ENCODE measurements at places on chromosomes 2 and 18.

DNA sequence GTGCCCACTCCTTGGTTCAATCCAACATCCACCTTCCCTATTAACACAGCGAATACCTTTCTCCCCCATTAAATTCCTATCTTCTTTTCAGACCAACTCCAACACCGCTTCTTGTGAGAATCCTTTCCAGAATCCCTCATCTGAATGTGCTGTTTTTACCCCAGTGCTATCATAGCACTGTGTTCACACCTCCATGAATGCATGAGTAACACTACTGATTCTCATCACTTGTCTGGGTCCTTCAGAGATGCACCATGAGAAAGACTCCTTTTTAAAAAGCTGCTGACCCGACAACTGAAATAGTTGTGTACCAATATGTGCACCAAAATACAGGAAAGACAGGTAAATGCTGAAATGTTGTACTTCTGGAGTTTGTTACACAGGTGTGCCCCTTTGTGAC lies 18.8 kb downstream of the MGAT4A start:
- no peak for DNase-seq

GRCh38 chr2:98445683-98446581 lies 1.3 kb downstream of the INPP4A start:
- DNase-seq: no peak

- no peak for DNase-seq
Measured at GRCh38 chr2:71067567-71068217, 756 bp upstream of the NAGK start.

DNA sequence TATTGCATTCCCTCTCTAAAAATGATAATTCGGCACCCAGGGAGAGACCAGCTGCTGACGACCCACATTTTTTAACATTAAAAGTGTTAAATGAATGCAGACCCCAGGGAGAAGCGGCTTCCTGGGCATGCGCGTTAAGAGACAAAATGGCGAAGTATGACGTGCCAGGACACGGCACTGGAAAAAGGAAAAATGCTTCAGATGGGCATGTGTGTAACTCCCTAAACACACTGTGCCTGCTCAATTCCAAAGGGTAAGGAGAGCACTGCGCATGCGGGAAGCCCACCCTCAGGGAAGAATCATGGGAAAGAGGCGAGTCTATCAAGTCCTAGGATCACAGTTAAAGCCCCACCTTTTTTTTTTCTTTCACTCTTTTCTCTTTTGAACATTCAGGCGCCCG lies 58.1 kb downstream of the CYP26B1 start:
- no peak for DNase-seq

DNA sequence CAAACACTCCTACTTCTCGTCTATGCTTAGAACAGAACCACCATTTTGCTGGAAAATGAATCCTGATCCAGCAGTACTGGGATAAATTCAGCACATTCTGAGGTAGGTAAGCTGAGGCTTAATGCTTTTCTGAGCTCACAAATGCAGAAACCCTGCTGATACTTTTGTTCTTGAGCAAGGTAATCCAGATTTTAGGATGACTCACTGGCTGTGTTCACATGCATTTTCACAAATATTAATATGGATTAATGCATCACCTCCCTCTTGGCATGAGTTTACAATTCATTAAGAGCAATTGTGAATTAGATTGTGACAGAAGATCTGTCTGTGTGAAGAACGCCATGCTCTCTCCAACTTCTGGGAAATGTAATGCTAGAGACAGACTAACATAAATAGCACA lies 42.2 kb downstream of the RAD51AP2 start:
- DNase-seq: no peak

- no peak for DNase-seq
Measured at GRCh38 chr2:128641421-128642080, 322.9 kb upstream of the HS6ST1 start.

GRCh38 chr2:61833971-61834370 lies 19.9 kb downstream of the FAM161A start:
- no peak for DNase-seq

DNA sequence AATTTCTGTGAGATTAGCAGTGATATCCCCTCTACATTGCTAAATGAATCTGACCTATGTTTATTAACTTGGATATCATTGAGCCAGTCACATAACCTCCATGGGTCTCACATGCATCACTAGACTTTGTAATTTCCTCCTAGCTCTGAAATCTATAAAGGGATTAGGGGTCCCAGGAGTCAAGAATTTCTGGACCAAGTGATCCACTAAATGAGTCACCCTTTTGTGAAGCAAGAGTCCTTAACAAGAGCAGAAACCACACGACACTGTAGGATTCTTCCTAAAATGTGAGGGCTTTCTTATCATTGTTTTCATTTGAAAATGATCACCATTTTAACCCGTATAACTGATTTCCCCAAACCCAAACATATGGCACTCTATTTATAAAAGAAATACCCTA lies 90.3 kb downstream of the DHRS9 start:
- DNase-seq: no peak

DNA sequence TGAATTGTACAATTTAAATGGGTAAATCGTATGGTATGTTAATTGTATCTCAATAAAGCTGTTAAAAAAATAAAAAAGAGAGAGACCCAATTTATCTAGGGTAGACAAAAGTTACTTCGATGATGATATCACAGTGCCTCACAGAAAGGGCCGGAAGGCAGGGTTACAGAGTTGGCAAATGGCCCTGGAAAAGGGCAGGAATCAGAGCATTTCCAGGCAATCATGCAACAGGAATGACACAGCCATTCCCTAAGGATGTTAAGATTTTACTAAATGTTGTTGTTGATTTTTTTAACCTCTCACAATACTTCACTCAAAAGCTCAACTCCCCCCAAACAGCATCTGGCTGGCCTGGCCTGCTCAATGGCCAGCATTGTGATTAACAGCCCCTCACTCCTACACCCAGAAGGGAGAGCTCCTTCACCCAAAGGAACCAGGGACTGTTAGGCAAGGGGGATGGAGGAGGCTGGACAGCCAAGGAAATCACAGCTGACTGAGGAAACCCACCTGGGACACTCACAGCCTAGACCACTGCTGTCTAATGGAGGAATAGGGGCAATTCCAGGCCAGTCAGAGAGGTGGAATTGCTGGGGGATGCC lies 7.7 kb upstream of the SP100 start:
- DNase-seq: no peak

DNA sequence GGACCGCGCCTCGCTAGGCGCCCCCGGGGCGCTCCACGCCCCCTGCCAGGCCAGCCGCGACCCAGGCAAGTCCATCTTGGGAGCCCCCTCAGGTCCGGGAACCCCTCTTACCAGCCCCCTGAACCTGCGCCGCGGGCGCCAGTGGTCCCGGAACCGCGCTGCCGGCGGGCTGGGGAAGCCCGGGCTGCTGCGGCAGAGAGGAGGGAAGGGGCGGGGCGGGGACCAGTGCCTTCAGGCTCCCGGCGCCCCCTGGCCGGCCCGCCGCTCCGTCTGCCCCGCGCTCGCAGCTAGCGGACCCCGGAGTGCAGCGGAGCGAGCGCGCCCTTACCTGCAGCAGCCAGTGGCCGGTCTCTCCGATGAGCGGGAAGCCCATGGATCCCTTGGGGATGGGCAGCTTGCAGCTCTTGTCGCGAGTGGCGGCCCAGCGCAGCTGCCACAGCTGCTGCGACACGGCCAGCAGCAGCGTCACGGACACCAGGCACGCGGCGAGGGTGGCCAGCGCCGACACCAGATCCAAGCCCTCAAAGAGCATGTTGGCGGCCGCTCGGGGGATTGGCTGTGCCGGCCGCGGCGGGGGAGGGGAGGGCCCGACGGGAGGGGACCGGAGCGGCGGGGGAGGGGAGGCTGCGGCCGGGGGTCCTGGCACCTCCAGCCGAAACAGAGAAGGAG lies at the start of gene CYP26B1:
Gene CYP26B1, minus strand, starts transcription at position 560 of the 669 bp plus-strand sequence. Its CDS starts 28 bp downstream, at position 532.
- DNase-seq: no peak

DNA sequence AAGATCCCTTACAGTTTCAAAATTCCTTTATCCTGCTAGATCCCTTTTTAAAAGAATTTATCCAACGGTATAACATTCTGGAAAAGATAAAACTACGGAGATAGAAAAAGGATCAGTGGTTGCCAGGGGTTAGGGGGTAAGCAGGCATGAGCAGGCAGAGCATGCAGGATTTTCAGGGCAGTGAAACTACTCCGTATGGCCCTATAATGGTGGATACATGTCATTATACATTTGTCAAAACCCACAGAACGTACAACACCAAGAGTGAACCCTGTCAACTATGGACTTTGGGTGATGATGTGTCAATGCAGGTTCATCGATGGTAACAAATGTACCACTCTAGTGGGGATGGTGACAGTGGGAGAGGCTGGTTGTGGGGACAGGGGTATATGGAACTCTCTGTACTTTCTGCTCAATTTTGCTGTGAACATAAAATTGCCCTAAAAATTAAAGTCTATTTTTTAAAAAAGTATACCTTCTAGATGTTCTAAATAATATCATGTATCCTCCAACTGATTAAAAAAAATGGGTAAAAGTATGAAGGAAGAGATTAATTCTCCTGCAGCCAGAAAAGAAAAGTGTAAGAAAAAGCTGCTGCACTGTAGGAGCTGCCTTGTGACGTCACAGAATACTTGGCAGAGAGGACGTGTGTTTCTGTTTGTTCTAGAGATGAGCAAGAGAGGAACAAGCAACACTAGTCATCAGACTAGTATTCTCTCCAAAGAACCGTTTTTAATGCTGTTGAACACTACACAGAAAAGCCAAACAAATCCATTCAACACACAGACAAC lies 23.6 kb downstream of the ANKRD44 start:
- peak; percentile 63 for DNase-seq

DNA sequence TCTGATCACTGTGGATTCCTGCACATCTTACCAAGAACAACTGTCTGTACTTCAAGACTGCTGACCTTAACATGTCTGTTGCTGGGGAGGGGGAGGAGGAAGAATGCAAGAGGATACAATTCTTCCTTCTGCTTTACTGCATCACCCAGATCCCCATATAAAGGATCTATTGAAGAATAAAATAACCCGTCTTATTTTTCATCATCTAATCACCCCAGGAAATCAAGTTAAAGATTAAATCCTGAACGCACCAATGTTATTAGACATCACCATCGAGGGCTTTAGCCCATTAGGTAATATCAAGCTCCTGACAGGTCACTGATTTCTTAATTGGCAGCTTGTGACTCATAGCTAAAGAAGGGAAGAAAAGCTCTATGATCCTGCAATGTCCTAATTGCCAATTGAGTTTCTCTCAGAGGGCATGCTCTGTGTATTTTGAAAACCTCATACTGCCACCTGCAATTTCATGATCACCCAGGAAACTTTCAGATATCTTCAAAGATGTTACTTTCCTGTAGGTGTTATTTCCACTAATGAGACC lies 75.4 kb upstream of the KCNE4 start:
- no peak for DNase-seq

DNA sequence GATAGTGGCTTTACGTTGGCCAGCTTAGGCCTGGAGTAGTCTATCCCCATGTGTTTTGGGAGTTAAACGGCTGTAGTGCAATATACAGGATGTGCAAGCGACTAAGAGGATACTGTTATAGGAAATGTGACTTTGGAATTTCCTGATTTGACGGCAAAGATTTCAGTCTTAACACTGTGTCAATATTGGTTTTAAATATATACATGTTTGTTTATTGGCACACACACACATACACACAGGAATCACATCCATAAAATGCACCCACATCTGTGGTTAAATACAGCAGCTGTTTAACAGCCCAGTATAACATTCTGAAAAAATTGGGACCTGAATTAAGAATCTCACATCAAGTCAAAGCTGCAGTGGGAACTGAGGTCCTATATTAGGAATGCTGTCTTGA lies 347.1 kb downstream of the TXNL1 start:
- DNase-seq: no peak

GRCh38 chr2:54641988-54642387 lies 81.5 kb upstream of the EML6 start:
- DNase-seq: no peak

GRCh38 chr2:71851094-71851750 lies 296.4 kb downstream of the CYP26B1 start:
- no peak for DNase-seq

DNA sequence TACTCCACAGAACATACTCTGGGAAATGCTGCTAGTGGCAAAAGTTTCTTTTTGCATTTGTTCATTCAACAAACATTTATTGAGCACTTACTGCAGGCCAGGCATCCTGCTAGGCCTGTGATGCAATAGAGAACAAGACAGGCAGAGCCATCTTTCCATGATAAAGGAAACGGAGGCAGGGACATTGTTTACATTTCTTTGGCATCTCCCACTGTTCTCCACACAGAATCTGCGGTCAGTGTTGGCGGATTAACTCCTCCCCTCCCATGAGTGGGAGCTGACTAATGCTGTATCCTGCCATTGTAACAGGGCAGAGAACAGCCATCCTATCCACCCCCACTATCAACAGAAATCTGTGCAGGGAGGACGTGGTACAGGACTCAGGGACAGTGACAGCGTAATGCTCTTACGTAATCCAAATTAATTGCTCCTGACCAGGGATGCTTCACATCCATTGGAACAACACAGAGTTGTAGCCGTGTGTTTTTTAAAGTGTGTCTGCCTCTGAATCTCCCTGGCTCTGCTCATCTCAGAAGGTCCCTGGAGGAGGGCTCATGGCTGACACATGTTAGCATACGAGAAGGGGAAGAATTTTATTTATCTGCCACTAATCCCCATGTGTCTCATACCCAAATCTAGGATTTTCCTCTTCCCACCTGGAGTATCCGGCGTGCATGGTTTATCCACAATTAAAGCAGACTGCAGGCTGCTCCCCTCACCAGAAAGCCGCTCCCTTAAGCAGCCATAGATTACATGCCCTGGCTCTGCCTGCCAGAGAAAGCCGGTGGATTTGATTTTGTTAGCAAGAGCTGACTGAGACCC lies 32.3 kb downstream of the STEAP3 start:
- DNase-seq: peak; percentile 89

GRCh38 chr2:142992840-142993239 lies 115.4 kb downstream of the KYNU start:
- DNase-seq: no peak

DNA sequence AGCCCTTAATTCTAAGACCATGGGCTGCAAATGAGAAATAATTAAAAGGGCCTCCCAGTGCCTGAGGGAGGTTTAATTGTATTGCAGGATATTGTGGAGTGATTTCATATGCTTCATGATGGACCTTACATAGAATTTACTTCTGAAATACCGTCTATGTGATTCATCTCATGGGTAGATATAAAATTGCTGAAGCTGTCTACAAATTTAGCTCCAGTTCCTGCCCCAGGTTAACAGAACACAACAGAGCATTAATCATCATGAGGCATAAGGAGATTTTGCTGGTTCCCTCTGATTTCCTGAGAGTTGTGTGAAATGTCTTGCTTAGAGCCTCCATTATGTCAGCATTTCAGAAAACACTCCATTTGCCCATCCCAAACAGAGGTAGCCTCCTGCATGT lies 770 bp downstream of the UPP2 start:
- no peak for DNase-seq

DNA sequence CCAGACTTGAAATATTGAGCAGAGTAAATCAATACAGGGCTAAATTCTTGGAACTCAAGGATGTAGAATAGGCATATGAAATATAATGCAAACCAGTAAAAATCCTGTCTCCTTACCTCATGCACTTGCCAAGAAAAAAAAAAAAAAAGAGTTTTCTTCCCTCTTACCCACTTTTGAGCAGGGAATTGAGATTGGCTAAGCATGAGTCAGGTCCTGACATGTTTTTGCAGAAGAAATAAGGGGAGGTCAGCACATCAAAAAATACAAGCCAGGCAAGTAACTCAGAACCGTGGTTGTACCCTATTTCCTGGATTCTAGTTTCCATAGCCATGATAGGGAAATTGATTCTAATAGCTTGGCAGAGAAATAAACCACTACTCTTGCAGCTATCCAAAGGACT lies 1526.7 kb downstream of the LRP1B start:
- DNase-seq: no peak
